Activated naive CD8-positive, alpha-beta T cell treated with anti-CD3 and anti-CD28 coated beads, Interleukin-2, amount 10 ng/mL, durations not matched to agents 7 days and 5 days (primary cell): ENCODE measurements at places on chromosomes 4 and X. TPM values are rescaled to one million over a fixed set of nuclear protein-coding genes. Genes with fewer than 3 reads are reported as not detected.

The ARHGEF38 gene
- not detected for total RNA-seq

The NSG1 gene
- 39.7 TPM for total RNA-seq

The DMRTC1B gene
- 0.36 TPM for total RNA-seq

The CHRDL1 gene
- total RNA-seq, result not detected

The XAGE1B gene
- not detected for total RNA-seq

The SSX7 gene
- not detected for total RNA-seq

The ADH6 gene
- not detected for total RNA-seq

The ARHGAP6 gene
- total RNA-seq, result not detected

The AKAP14 gene
- total RNA-seq, result not detected

The NALF2 gene
- total RNA-seq, result not detected
